Progenitor cell of endocrine pancreas (in vitro differentiated cells): ENCODE measurements at places on chromosomes 11 and 22.
A peak's percentile ranks its signal among the peaks of the same experiment; 100 is the strongest.

DNA sequence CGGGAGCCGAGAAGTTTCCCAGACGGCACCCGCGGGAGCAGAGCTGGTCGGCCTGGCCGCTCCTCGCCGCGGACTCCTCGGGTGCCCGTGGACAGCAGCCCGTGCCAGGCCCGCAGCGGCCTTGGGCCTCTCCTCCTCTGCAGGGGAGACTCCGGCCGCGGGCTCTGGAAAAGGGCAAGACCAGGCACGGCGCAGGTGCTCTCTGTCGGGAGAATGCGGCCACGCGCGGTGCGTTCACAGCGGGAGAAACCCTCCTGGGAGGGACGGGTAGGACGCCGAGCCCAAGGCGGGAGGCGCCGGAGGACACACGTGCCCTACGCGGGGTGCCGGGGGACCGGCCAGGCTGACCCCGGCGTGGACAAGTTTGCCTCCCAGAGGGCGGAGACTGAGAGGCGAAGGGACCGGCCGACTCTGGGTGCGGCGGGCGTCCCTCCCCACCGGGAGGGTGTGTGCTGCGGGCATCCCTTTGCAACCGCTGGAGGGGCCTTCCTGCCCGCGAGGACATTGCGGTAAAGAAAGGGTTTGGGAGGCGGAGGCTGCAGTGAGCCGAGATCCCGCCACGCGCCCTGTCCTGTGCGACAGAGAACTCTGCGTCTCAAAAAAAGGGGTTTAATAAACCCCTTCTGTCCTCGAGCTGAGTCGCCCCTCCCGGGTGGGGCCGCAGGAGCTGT lies 2.3 kb downstream of the IFITM1 start:
- DNase-seq: no peak

GRCh38 chr22:20109411-20110358 lies 6.2 kb upstream of the RANBP1 start:
- DNase-seq: no peak

DNA sequence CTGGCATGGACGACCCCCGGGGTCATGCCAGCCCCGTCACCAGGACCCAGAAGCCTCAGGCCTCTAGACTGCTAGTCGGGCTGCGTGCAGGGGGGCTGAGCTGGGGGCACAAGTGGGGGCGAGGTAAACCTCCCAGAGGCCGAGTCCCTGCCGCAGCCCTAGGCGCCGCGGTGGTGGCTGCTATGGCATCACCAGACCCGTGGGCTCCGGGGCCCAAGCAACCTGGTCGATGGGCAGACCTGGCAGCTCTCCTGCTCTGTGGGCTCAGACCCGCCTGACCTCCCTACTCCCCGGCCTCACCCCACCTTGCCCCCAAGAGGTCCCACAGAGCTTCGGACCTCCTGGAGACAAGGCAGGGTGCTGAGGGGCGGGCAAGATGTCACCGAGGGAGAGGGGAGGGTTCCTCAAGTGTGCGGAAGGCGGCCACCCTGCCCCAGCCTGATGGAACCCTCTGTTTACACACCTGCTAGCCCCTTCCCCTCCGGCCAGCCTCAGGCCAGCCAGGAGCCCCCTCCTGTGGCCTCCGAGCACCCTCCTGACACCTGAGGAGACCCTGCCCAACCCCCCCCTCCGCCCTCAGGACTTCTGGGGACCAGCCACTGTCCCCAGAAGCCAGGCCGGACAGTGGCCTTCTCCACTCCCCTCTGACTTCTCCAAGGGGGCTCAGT lies 9.4 kb downstream of the IGF2 start:
- DNase-seq: no peak

GRCh38 chr11:7469351-7469865 lies 15.9 kb upstream of the OLFML1 start:
- no peak for DNase-seq

GRCh38 chr11:67545280-67545679 lies 22.0 kb upstream of the CABP2 start:
- DNase-seq: no peak

GRCh38 chr11:93169950-93170561 lies 27.7 kb downstream of the SLC36A4 start:
- no peak for DNase-seq

DNA sequence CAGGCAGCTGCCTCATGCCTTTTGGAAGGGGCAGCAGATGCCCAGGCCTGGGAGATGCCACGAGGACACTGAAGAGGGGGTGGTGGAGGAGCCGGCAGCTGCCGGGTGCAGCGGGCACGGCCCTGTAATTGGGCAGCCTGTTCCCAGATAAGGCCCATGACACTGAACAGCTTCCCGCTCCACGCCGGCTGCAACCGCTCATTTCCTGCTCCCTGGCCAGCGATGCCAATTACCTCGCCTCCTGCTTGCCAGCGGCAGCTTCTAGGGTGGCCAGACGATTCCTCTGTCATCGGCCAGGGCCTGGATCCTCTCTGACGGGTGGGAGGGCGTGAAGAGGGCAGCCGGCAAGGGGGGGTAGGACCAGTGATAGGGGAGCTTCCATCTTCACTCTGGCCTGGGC lies 22.8 kb downstream of the FLRT1 start:
- DNase-seq: no peak

- no peak for DNase-seq
Measured at GRCh38 chr11:133107136-133107535, 425.2 kb downstream of the OPCML start.

DNA sequence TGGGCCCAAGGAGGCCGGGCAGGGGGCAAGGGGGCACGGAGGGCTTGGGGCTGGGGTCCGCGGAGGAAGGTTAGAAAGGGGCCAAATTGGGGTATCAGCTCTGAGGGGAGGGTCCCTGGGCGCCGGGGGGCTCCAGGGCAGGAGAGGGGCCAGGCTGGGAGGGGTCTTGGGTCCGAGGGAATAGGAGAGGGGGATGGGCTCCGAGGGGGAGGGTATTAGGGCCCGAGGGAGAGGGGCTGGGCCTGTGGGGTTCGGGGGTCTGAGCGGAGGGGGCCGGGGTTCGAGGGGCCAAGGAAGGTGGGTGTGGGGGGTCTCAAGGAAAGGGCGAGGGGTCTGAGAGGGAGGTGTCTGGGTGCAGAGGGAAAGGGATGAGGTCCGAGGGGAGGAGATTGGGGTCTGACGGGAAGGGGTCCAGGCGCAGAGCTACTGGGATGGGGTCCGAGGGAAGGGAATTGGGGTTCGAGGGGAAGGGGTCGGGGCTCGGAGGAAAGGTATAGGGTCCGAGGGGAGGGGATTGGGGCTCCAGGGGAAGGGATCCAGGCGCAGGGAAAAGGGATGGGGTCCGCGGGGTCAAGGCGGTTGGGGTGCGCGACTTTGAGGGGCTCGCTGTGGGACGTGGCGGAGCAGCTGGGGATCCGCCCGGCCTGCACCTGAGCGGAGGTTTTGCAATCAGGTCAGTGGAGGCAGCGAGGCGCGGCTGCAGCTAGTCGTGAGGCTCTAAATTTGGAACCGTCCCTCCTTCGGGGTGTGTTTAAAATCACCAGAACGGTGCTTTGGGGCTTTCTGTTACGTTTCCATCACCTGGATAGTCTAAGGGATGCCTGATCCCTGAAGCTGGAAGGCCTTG lies 728 bp downstream of the CTTN start:
- no peak for DNase-seq

GRCh38 chr11:64088162-64089026 lies 52.7 kb downstream of the FLRT1 start:
- no peak for DNase-seq

- peak; percentile 62 for DNase-seq
Measured at GRCh38 chr22:37043828-37044538, 7.6 kb upstream of the KCTD17 start.
